ENCODE measurements at places on chromosomes 5 and 9.

DNA sequence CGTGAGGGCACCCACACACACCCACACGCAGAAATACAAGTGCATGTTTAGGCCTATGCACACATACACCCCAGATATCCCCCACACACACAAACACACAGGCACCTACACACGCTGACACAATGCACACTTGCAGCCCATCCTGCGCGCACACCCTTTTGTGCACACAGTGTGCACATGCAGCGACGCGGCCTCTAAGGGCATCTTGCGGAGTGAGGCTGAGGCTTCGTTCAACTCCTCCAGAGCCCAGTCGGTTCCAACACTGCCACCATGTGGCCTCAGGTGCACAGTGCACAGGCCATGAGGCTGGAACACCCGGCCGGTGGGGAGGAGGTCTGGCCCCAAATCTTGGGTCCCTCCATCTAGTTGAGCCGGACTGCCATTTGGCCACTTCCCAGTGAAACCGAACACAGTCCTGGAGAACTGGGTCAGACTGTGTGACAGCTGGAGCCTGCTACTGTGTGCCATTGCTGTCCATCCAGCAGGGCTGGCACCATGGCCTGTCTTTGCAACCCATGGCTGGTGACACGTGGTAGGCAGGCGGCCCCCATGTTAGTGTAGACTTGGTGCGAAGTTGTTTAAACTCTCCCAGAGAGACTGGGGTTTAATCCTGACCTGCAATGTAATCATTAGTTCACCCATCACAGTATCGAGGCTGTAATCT is 97.7 kb upstream of the MVB12B start:
- DNase-seq: peak; percentile 26

DNA sequence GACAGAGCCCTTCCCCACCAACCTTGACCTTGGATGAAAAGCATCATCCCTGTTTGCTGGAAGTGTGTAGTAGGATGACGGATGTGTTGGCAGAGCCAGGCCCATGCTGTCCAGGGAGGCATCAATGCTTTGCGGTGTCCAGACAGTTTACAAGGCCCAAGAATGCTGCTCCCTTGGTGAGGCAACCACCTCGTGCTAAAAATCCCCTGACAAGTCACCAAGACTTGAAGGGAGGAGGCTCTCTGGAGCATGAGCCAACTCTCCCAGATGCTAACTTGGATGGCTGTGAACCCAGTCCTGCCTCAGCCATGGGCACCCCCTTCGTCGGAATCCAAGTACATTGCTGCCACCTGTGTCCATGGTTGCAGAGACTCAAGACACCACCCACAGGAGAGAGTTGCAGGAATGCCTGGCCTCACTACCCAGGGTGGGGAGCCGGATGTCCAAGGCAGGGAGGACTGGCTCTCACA is 9.5 kb upstream of the NKD2 start:
- no peak for DNase-seq

DNA sequence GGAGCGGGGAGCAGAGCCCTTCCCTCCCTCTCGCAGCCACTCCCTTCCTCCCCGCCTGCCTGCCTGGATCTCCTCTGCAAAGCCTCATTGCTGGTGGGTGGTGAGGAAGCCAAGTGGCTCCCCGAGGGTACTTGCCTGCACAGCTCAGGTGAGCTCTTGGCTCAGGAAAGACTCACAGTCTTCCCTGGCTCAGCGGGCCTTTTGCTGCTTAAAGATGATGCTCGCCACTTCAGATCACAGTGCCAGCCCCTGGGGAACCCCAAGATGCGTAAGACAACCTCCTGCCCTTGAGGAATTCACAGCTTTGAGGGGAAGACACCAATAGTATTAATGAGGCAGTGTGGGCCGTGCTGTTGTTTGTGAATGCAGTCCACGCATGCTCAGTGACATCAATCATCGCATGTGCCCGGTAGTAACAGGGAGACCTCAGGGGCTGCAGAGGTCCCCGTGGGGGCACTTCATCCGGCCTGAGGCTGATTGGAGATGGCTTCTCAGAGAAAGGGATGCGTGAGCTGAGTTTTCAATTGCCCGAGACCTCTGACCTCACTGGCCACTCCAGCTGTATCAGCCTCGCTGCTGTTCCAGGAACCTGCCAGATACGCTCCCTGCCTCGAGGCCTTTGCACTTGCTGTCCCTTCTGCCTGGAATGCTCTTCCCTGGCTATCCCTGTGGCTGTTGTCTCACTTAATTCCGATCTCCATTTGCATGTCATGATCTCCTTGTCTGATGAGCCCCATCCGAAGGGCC is 36.8 kb downstream of the ERGIC1 start:
- no peak for DNase-seq

DNA sequence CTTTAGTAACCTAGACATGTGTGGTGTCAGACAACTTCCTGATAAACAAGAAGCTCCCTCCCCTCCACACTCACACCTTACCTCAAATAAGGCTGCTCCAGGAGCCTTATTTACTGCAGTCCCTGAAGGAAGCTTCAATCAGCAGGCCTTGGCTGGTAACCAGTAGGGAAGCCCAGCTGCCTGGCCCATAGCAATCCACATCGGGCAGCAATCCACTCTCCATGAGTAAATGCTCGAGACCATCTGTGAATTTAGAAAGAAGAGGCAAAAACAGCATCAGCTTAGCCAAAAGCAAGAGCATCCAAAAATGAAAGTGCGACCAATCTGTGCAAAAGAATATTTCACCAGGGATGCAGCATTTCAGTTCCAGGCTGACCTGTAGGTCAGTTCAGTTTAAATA is 213.3 kb upstream of the TUSC1 start:
- DNase-seq: no peak

GRCh38 chr5:146306838-146307237 is 31.8 kb upstream of the POU4F3 start:
- DNase-seq: no peak

- DNase-seq: peak; percentile 61
Measured at GRCh38 chr9:70398145-70398556, 16.3 kb downstream of the KLF9 start.

DNA sequence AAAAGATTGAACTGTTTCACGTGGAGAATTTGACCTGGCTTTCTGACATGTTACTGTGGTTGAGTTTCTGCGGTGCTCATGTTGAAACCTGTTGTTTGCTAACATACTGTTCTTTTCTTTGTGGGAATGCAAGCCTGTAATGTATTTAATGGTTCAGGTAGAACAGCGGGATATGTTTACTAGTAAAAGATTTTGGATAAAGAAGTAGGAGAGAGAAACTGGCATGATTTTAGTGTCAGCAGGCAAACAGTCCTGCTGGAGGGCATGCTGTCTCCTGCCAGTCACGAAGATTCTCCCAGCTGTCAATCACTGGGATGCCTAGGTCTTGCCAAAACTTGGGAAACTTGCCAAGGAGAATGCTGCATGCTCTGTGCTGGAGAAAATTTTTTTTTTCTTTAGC is 263.5 kb downstream of the TAF11L14 start:
- DNase-seq: no peak

- no peak for DNase-seq
Measured at GRCh38 chr5:68371607-68372006, 156.1 kb downstream of the PIK3R1 start.

- DNase-seq: no peak
Measured at GRCh38 chr9:137391411-137391754, 31.6 kb downstream of the EXD3 start.

- DNase-seq: no peak
Measured at GRCh38 chr9:72132052-72132451, 17.2 kb upstream of the GDA start.

DNA sequence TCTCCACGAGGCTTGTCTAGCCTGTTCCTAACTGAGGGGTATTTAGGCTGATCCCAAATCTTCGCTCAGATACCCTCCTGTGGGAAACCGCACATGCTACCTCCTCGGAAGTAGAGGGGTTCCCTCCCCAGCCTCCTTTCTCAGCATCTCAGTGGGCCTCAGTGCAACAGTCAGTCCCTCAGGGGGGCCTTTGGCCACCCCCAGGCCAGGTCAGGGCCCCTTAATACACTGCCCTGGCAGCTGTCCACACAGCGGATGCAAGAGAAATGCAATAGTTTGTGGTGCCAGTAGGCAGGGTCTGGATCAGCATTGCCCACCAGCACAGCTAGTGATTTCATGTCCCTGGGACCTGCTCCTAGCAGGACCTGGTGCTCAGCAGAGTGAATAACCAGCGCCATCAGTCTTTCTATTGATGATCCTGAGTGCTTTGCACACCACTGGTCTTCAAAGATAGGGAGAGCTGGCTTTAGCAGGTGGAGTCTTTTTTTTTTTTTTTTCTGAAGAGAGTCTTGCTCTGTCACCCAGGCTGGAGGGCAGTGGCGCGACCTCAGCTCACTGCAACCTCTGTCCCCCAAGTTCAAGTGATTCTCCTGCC is 7.5 kb downstream of the PLPP7 start:
- DNase-seq: no peak

DNA sequence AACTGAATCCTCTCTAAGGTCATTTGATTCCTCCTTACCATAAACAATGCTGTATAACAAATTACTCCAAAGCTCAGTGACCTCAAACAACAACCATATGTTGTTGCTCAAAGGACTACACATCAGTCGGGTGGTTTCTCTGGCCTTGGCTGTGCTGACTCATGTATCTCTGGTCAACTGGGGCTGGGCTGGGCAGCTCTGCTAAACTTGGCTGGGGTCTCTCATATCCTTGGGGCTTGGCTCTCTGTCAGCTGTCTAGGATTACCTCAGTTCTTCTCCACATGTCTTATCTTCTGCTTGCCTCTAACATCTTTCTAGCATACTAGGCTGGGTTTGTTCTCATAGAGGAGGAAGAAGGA is 86.4 kb downstream of the GALNT10 start:
- DNase-seq: no peak

- no peak for DNase-seq
Measured at GRCh38 chr9:134497283-134497860, 144.2 kb upstream of the COL5A1 start.

DNA sequence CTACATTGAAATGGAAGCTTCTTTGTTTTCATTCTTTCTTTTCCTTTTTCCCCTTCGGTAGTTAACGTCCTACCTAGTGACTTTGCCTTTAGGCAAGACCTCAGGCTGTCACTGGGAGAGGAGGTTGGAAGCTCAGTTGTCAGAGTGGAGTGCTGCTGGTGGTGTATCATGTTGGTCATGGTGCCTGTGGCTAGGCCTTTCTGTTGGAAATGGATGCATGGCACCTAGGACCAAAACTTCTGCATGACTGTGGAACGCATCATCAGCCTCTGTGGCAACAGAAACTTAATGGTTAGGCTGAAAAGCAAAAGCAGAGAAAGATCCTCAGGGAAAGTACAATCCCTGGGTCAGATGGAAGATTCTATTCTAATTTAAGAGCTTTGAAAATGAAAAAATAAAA is 57.9 kb downstream of the OSTF1 start:
- no peak for DNase-seq

DNA sequence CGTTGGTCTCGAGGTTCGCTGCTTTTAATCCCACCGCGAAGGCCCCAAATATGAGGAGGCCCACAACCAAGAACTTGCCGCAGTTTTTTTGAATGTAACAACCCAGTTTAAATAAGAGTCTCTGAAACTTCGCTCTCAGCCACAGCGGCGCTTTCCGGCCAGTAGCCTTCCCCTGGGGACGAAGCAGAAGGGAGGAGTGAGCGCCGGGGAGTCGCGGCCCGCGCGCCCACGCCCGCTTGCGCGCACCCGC is 10.4 kb downstream of the PTCH1 start:
- no peak for DNase-seq
